CD14-positive monocyte (primary cell): ENCODE measurements at places on chromosomes 3 and 15.

DNA sequence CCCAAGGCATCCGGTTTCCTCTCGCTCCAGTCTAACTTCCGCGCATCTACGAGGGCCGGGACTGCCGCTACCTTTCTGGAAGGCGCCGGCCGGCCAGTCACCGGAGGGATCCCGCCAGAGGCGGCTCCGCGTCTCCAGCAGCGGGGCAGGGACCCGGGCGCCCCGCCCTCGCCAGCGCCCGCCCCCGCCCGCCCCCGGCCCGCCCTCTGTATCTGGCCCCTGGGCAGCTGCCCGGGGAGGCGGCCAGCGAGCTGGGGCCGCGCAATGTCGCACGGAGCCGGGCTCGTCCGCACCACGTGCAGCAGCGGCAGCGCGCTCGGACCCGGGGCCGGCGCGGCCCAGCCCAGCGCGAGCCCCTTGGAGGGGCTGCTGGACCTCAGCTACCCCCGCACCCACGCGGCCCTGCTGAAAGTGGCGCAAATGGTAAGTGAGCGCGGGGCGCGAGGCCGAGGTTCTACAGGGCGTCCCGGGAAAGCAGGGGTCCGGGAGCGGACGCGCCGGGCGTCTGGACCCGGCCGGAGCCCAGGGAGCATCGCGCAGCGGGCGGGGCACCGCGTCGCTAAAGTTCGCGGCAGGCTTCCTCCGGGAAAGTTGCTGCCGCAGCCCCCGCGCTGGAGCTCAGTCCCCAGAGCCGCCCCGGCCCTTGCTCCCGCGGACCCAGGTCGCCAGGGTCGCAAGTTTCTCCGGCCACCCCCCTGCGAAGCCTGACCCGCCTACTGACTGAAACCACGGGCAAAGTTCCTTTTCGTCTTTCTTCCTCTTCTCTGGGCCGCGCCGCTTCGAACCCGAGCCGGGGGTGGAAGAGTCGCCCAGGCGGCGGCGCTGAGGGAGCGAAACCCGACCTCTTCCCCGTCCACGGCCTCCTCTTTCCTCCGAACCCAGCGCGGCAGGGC lies at the start of gene CMTM7:
TSS of gene CMTM7 (plus strand) at position 211 of the 893 bp plus-strand sequence. CDS start at position 265, 54 bp downstream.
- peak; percentile 48 for DNase-seq

- DNase-seq: no peak
Measured at GRCh38 chr3:60636846-60637245, 614.4 kb downstream of the FHIT start.

DNA sequence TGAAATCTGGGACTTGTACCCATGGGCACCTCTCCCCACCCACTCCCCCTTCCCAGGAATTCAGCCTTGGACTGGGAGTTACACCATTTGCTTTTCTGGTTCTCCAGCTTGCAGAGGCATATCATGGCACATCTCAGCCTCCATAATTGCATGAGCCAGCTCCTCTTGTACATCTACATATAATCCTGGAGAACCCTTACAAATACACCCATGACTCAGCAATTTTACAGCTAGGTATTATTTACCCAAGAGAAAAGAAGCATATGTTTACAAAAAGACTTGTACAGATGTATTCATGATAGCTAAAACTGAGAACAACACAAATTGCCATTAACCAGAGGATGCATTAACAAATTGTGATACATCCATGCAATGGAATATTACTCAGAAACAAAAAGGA lies 58.4 kb downstream of the RPLP1 start:
- no peak for DNase-seq

GRCh38 chr3:189027626-189028155 lies 144.1 kb upstream of the TPRG1 start:
- DNase-seq: no peak

- DNase-seq: no peak
Measured at GRCh38 chr15:88018869-88019641, 237.5 kb downstream of the NTRK3 start.

- no peak for DNase-seq
Measured at GRCh38 chr15:57859130-57859685, 152.7 kb downstream of the POLR2M start.

DNA sequence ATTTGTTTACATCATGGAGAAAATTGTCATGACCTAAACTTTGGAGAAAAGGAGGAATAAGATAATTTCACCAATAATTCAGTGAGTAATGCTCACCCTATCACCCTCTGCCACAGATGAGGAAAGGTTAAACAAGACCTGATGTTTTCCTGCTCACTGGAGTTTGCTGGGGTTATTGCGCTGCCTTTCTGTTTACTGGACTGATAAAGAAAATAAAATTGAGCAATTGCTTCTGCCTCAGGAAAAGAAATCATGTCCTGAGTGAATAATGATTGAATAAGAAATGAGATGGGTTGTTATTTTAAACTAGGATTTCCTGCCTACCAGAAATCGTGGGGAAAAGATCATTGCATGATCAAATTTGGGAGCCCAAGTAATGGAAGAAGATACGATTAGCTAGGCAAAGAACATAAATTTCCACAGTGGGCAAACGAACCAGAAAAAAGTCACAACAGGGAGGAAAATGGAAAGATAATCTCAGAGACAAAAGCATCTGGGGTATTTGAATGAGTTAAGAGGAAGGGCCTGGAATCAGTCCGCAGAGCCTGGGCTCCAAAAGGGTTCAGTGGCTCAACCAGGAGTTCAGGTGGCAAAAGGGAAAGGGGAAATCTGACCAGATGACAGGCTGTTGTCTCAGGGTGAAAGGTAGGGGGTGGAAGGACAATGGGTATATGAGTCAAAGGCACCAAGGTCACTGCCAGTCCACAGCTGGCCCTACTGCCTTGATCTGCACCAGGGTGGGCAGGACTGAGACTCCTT lies 146.8 kb downstream of the FAM43A start:
- no peak for DNase-seq

GRCh38 chr3:72889310-72890165 lies 1.7 kb downstream of the GXYLT2 start:
- DNase-seq: no peak

- peak; percentile 33 for DNase-seq
Measured at GRCh38 chr3:186882150-186882524, 39.6 kb downstream of the ADIPOQ start.

DNA sequence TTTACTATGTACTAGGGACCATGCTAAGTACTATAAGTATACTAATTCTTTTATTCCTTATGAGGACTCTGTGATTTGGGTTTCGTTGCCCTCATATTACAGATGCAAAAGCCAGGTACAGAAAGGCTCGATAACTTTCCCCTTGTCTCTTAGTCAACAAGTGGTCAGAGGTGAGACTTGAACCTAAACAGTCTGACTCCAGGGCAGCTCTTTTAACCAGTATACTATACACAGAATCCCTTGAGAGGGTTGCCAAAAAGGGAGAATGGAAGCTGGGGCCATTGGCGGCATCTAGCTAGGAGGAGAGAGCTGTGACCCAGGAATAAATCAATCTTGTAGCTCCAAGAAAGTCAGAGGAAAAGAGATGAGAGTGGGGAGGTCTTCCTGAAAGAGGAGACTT lies 92.4 kb downstream of the TOP2B start:
- no peak for DNase-seq

GRCh38 chr3:126199256-126199655 lies 18.9 kb upstream of the ALDH1L1 start:
- DNase-seq: no peak

DNA sequence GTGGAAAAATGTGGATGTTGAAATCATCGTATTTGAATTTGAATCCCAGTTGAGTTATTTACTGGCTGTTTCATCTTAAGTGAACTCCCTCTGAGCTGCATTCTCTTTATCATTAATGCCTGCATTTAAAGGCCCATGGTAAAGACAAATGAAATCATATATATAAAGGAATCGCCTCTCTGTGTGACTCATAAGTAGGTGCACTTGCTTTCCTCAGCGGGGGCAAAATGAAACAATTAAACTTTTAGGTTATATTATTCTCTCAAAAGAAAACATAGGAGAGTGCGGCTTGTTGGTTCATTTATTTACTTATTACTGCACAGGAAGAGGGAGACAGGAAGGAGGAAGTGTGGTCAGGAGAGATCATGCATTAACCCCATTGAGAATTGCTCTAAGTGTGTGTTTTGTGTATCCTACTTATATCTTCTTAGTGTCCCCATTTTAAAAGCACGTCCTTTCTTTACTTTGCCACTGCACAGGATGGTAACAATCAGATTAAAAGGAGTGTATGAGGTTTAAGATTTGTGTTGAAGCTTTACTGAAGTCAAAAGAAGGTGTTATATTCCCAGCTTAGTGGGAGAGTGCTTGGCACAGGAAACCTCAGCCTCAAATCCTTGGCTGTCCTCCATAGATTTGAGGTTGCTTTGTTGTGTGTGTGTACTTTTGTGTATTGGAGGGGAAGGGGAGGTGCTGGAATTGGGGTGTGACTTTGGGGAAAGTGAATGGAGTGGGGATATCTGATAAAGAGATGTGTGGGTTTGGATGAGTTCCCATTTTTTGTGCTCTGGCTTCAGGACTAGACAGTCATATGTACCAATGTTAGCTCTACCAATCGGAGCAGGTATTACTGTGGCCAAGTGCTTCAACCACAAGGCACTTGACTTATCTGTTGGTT lies 595.8 kb upstream of the NR2F2 start:
- no peak for DNase-seq

DNA sequence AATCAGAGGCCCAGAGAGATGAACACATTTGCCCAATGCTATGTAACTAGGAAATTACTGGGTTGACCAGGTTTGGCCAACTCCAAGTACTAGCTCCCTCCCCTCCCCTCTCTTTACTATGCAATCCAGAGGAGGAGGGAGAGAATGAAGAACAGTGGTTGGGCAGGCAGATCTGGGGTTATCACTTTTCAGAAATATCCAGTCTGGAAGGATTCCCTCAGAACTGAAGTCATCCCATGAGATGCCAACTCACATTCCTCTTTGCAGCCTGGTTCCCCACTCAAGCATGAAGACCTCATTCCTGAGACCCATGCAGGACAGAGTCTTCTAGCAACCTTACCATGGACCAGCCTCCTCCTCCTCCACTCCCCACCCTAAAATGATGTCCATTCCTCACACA lies 201.1 kb downstream of the TLE3 start:
- DNase-seq: no peak

- no peak for DNase-seq
Measured at GRCh38 chr3:23865595-23866396, 51.0 kb downstream of the NKIRAS1 start.

GRCh38 chr3:149494022-149494758 lies 19.7 kb downstream of the TM4SF4 start:
- DNase-seq: peak; percentile 49

GRCh38 chr3:101143012-101143411 lies 149.8 kb upstream of the ABI3BP start:
- DNase-seq: no peak

GRCh38 chr3:123884203-123884831 lies at the start of gene MYLK:
TSS of gene MYLK (minus strand) at chr3:123884332. CDS start at chr3:123793841, 90,491 bp downstream.
- DNase-seq: peak; percentile 38

- no peak for DNase-seq
Measured at GRCh38 chr15:92725171-92725570, 69.6 kb upstream of the FAM174B start.

GRCh38 chr3:138441256-138441655 lies 6.8 kb downstream of the ESYT3 start:
- DNase-seq: no peak

GRCh38 chr3:168155303-168155702 lies 59.6 kb upstream of the GOLIM4 start:
- no peak for DNase-seq

DNA sequence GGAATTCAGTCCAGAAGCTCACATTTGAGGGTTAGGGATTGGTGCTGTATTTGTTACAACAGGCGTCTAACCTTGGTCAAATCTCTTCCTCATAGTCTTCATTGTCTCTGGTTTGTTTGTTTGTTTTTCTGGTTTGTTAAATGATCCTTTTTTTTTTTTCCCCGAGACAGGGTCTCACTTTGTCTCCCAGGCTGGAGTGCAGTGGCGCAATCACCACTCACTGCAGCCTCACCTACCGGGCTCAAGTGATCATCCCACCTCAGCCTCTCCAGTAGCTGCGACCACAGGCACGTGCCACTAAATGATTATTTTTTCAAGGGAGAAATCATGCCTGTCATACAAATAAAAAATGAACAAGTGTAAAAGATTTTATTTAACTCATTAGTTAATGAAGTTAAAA lies 14.3 kb upstream of the ADPGK start:
- no peak for DNase-seq

GRCh38 chr3:125289429-125289981 lies 77.0 kb upstream of the SLC12A8 start:
- DNase-seq: no peak

DNA sequence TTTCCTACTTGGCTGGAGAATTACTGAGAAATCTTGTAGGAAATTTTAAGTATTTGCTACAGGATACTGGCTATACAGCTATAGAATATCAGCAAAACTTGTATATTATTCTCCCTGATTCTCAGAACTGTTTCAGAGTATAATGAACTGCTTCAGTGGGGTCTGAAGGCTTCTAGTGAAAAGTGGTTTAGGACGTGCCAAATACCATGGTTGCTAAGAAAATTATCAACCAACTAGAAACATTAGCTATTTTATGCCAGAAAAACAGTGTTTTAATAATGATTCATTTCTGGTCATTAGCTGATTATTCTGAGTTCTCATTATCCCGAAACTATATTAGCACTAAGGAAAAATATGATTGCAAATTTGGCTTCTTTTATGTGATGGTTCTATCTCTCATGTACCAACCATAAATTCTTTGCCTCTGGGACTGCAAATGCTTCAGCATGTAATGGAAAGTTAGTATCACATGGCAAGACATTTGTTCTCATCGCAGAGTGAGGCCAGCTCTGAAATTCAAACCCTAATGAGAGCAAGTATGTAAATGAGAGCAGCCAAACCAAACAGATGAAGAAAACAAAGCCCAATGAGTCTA lies 11.0 kb upstream of the TSC22D2 start:
- DNase-seq: no peak

DNA sequence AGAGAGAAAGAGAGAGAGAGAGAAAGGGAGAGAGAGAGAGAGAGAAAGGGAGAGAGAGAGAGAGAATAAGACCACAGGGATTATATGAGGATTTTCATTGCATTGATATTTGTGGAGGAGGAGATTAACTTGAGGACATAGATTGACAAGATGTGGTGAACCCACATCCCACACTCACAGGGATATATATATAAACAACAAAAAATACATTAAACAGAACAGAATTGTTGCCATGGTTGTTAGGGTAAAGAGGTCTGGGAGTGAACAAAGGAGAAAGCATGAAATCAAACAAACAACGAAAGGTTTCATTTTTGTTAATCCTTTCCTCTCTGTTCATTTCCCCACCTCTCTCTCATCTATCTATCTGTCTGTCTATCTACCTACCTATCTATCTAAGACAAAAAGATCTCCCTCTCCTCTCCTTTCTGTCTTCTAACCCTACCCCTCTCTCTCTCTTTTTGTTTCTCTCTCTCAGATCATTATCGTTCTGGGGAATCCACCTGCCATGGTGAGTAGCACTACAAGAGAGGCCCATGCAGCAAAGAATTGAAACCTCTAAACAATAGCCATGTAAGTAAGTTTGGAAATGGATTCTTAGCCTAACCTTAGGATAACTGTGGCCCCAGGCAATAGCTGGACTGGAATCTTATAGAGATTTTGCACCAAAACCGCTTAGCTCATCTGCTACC lies 280.9 kb downstream of the RAP2B start:
- no peak for DNase-seq

GRCh38 chr15:94125156-94125555 lies 106.2 kb upstream of the MCTP2 start:
- DNase-seq: no peak
